Thoracic aorta (tissue), 2 donors: ENCODE measurements at places on chromosomes 7 and 10. TPM values are rescaled to one million over a fixed set of nuclear protein-coding genes. Genes with fewer than 3 reads are reported as not detected.

Gene TMEM139
- 3.2 TPM for total RNA-seq

Gene LAMB4
- 0.14 TPM for total RNA-seq

Gene GPRIN2
- 4.8 TPM for total RNA-seq

Gene NPC1L1
- total RNA-seq = 2.2 TPM

Gene MPP7
- 48.5 TPM for total RNA-seq

Gene TFEC
- 8.4 TPM for total RNA-seq

Gene C7orf33
- total RNA-seq = not detected

Gene NYAP1
- 0.95 TPM for total RNA-seq

Gene STOX1
- 0.14 TPM for total RNA-seq

GRCh38 chr10:92751827-92752226, 62.1 kb downstream of the HHEX start:
- no peak overlapping the region for H3K4me3 ChIP-seq
- no peak for DNase-seq
- H3K4me1 ChIP-seq = peaks cover 5% of the 10 kb centered on the region
- no peak overlapping the region for H3K27ac ChIP-seq

GRCh38 chr10:17113346-17113745, 16.3 kb downstream of the CUBN start:
- no peak for DNase-seq
- H3K4me1 ChIP-seq = no peaks in the 10 kb centered on the region
- no peak overlapping the region for H3K4me3 ChIP-seq
- H3K27ac ChIP-seq = no peak overlapping the region
- H3K36me3 ChIP-seq = no peaks in the 10 kb centered on the region

GRCh38 chr7:8277394-8277982, 15.5 kb upstream of the ICA1 start:
- no peak overlapping the region for H3K4me3 ChIP-seq
- no peaks in the 10 kb centered on the region for H3K4me1 ChIP-seq
- no peaks in the 10 kb centered on the region for H3K27me3 ChIP-seq
- DNase-seq = no peak

GRCh38 chr10:131747791-131748190, 153.0 kb upstream of the PPP2R2D start:
- no peaks in the 10 kb centered on the region for H3K4me1 ChIP-seq
- DNase-seq = no peak
- H3K4me3 ChIP-seq = no peak overlapping the region

GRCh38 chr10:116263870-116264655, 8.9 kb downstream of the GFRA1 start:
- H3K4me3 ChIP-seq = no peak overlapping the region
- no peak for DNase-seq
- H3K4me1 ChIP-seq = no peaks in the 10 kb centered on the region

GRCh38 chr10:8245814-8246142, 191.3 kb downstream of the GATA3 start:
- no peak overlapping the region for H3K27ac ChIP-seq
- H3K36me3 ChIP-seq = no peaks in the 10 kb centered on the region
- DNase-seq = no peak
- no peaks in the 10 kb centered on the region for H3K27me3 ChIP-seq
- no peak overlapping the region for H3K4me3 ChIP-seq

DNA sequence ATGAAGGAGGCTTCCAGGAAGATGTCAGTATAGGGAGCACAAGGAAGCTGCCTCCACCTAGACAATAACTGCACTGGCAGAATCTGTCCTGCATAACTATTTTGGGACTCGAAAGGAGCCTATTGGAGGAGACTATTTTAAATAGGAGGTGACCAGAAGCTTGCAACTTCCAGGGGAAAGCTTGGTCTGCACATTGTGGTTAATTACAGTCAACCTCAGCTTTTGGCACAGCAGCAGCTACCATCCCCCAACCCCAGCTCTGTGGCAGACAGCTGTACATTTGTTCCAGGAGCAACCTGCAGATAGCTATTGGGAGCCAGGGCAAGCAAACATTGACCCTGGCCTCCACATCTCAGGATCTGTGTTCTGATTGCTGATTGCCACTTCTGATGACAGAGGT, 46.3 kb upstream of the NANOS1 start:
- H3K27me3 ChIP-seq = no peaks in the 10 kb centered on the region
- no peak overlapping the region for H3K4me3 ChIP-seq
- no peaks in the 10 kb centered on the region for H3K36me3 ChIP-seq

GRCh38 chr7:45718464-45719330, 144.5 kb downstream of the ADCY1 start:
- no peak for DNase-seq
- no peaks in the 10 kb centered on the region for H3K36me3 ChIP-seq
- H3K27ac ChIP-seq = no peak overlapping the region
- no peak overlapping the region for H3K4me3 ChIP-seq
- H3K4me1 ChIP-seq = no peaks in the 10 kb centered on the region

DNA sequence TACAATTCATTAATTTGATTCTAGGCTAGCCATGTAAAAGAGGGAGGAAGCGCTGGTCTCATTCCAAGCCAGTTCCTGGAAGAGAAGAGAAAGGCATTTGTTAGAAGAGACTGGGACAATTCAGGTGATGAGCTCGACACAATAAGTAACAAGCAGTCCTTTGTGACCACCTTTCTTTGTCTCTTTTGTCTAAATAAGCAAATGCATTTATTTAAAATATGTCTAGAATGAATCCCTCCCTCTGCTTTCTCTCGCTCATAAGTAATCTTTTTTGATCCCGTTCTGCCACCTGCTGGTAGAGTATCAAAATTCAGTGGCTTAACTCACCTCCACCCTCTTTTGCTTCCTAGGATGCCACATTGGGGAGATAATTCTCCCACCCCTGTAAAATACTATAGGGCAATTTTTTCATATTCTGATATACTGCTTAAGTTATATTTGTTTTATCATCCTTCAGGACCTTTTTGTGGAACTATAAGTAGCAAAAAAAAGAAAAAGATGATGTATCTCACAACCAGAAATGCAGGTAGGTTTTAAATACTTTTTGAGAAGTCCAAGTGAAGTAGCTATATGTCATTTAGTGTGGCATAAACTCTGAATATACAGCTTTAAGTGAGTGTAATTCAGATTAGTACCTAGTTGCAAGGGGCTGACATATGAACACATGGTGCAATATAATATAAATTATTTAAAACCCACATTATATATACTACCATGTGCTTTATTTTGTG, 91.5 kb downstream of the GSDME start:
- no peaks in the 10 kb centered on the region for H3K36me3 ChIP-seq
- no peak overlapping the region for H3K4me3 ChIP-seq
- no peaks in the 10 kb centered on the region for H3K4me1 ChIP-seq
- H3K27ac ChIP-seq = no peak overlapping the region
- no peaks in the 10 kb centered on the region for H3K27me3 ChIP-seq

DNA sequence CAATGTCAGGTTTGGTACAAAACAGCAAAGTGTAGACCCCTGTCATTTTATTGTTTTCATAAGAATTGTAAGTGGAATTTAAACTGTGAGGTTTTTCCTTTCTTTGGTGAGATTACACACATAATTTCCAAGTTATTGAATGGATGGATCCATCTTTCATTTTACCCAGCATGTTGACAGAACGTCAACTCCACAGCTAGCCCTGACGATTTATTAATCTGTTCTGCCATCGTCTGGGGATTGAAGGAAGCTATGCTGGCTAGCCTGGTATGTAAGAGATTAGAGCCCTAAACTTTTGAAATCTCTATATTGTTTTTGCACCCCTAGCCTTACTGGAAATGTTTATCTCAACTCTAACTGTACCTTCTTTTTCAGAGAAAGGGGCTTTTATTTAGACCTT, 8.6 kb downstream of the WNT16 start:
- H3K36me3 ChIP-seq = no peaks in the 10 kb centered on the region
- no peaks in the 10 kb centered on the region for H3K4me1 ChIP-seq
- no peak for DNase-seq

DNA sequence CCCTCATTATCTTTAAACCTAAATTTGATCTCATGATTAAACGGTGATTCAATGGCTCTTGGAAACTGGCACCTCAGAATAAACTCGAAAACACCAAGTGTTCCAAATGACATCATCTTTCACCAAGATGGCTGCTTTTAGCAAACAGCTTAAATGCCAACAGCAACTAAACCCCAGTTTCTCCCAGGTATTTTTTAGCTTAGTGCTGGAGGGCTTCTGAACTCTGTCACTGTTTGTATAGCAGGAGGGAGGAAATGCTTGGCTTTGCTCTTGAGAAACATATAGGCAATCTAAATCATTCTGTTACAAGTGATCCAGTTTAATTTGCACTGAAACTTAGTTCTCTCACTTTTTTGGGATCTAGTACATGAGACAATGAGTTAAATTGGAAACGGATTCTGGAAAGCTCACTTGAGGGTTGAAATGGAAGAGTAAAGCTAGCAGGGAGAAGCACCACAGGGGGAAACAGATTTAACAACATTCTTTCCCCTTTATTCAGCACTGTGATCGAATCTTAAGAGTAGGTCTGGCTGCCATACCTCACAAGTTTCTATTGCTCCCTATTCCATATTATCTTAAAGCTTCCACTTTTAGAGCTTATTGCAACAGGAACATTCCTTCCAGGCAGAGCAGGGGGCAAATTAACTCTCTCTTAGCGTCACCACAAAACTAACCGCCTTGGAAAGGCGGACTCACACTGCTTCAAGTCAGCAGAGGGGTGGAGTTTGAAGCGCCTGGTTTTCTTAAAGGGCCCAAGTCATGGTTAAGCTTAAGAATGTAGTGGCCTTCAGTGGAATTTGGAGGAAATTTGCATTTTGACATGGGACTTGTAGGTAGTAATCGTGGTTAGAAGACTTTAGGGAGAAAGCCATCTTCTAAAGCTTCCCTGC, 1.8 kb upstream of the CCDC6 start:
- no peaks in the 10 kb centered on the region for H3K36me3 ChIP-seq
- DNase-seq = peak; percentile 40
- no peaks in the 10 kb centered on the region for H3K27me3 ChIP-seq
- no peaks in the 10 kb centered on the region for H3K4me1 ChIP-seq
- peak overlapping the region; percentile 95 for H3K4me3 ChIP-seq
- peak overlapping the region; percentile 95 for H3K27ac ChIP-seq

DNA sequence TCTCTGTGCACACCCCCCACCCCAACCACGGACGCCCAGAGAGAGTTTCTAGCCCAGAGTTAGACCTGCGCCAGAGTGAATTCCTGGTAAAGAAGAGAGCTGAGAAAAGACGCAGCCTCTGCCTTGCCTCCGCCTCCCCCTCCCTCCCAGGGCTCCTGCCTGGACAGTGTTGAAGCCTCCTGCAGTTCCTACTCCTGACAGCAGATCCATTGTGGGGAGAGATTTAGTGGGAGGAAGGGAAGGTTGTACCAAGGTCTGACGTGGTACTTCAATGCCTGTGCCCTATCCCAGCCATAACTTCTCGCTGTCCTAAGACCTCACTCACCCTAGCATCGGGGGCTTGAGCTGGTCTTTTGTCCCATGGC, 952 bp downstream of the SRRM3 start:
- no peak overlapping the region for H3K4me3 ChIP-seq
- H3K27me3 ChIP-seq = no peaks in the 10 kb centered on the region

GRCh38 chr10:124685261-124685660, 58.9 kb downstream of the FAM53B start:
- no peak for DNase-seq
- no peak overlapping the region for H3K4me3 ChIP-seq
- H3K36me3 ChIP-seq = peaks cover 7% of the 10 kb centered on the region
- peak overlapping the region; percentile 61 for H3K27ac ChIP-seq
- H3K27me3 ChIP-seq = no peaks in the 10 kb centered on the region
- peaks cover 22% of the 10 kb centered on the region for H3K4me1 ChIP-seq
